Amniotic stem cell (primary cell): ENCODE measurements at places on chromosomes 3 and 15.

GRCh38 chr15:75193976-75194375 lies 7.7 kb upstream of the C15orf39 start:
- no peak for DNase-seq

- no peak for DNase-seq
Measured at GRCh38 chr3:127182848-127183714, 9.8 kb upstream of the PRR23E start.

DNA sequence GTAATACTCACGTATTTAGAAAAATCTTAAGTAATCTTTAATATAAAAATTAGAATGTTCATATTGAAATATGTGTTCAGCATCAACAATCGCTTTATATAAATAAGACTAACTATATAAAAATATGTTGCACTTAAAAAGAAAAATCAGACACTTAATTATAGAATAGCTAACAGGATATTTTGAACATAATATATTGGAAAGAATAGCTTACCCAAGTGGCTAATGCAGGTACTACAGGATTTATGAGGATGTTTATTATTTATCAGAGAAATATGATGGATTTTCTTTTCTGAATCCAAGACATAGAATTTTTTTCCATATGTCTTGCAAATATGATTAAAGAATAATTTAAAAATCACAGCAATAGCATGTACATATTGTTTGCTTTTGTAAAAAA lies 567.9 kb upstream of the GBE1 start:
- no peak for DNase-seq

DNA sequence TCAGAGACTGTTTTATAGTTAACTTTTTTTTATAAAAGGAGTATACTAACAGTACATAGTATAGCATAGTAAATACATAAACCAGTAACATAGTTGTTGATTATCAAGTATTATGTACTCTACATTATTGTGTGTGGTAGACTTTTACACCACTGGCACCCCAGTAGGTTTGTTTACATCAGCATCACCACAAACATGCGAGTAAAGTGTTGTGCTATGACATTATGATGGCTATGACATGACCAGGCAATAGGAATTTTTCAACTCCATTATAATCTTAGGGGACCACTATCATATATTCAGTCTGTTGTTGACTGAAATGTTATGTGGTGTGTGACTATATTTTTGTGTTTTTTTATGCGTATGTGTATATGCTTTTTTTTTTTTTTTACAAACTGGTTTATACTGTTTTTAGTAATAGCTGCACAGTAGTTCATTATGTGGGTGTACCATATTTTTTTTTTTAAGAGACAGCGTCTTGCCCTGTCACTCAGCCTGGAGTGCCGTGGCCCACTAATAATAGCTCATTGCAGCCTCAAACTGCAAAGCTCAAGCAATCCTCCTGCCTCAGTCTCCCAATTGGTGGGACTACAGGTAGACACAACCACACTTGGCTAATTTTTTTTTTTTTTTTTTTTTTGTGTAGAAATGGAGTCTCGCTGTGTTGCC lies 1.9 kb downstream of the CAPN7 start:
- DNase-seq, result no peak

DNA sequence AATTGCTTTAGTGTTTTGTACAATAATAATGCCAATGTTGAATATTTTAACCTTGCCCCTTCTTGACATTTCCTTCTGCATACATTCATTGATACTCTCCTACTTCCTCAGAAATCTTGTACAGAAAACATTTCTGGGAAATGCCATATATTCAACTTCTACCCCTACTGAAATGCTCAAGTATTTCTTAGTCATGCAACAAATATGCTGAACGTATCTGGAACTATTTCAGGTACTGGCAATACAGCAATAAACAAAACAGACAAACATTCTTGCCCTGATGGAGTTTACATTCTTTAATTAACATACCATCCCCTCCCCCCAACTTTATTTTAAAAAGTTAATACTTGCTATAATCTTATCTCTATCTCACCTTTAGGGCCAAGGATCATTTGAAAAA lies 147.2 kb downstream of the STAG1 start:
- no peak for DNase-seq

GRCh38 chr3:60920519-60920918 lies 330.7 kb downstream of the FHIT start:
- no peak for DNase-seq

GRCh38 chr15:71781179-71781964 lies 29.0 kb upstream of the NR2E3 start:
- no peak for DNase-seq

GRCh38 chr3:46908986-46909534 lies 31.5 kb downstream of the PTH1R start:
- no peak for DNase-seq

DNA sequence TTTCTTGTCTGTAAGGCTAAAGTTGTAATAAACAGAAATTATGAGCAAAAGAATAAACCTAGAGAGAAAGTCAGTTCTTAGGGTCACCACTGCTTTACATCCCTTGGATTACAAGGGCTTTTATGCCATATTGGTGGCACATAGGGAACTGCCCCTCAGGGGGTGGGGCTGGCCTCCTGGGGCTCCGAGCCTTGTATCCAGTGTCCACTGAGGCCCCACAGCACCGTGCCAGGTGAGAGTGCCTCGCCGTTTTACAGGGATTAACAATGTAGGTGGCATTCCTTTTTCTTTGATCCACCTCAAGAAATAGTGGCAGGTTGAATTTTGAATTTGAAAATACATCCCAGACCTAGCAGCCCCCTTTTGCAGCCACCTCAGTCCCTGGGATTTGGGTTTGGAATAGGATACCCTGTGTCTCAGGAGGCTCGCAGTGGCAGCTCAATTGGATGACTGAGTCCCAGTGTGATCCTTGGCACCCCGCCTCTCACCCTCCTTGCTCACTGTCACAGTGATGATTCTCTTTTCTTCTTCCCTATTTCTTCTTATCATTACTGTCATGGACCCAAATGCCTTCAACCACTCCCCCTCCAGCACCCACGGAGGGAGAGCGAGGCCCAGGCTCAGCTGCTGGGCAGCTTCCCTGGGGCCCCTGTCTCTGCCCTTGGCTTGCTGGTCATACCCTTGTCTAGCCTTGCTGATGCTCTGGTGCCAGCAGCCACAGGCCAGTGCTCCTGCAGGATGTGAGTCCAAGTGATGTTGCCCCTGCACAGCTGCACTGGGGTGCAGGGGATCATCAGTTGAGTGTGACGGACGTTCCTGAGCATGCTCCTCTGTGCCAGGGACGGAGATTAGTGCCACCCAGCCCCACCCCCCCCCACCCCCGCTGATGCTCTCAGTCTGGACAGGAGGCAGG lies 137.9 kb downstream of the DNAJB8 start:
- no peak for DNase-seq

GRCh38 chr15:49888323-49888693 lies 230.7 kb downstream of the ATP8B4 start:
- no peak for DNase-seq

DNA sequence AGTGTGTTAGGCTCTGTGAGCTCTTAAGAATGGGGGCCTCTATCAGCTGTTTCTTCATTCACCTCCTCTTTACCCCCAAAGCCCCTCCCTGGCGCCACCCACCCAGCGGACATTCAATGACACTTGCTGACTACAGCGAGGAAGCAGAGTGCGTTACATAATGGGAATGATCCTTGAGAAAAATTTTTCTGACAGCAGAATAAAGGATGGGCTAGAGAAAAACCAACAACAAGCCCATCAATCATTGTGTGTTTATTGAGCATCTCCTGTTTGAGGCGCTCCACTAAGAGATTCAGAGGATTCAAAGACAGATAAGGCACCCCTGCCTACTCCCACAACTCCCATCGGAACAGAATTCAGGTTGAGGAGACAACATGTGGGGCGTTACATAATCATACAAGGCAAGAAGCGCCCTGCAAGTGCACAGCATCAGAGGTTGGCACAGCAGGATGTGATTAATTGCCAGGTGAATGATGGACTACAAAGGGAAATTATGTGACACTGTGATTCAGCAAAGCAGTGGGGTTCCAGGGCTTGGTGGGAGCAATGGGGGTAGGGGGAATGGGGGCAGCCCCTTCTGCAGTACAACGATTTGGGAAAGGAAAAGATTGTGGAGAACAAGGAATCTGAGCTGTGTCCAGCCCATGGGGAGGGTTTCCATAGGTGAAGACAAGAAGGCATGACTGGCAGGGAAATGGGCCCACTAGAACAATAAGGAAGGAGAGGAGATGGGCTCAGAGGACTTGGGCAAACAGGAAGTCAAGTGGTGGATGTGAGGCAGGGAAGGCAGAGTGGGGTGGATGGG lies 141.3 kb upstream of the ATP2B2 start:
- no peak for DNase-seq

DNA sequence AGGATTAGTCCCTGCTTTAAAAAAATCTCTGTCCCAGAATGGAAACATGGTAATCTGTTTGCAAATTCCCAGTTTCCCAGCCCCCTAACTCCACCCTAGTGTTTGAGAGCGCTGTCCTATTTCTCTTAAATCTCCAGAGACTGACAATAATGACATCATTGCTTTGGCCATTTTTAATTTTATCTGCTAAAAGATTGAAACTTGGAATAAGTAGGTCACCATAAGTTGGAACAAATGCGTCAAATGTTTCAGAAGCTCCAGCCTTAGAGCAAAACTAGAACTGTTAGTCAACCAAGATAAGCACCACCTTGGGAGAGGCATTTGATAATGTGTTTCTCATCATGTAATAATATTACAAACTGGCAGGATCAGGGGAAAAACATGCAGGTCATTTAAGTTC lies 25.7 kb upstream of the MB21D2 start:
- no peak for DNase-seq

DNA sequence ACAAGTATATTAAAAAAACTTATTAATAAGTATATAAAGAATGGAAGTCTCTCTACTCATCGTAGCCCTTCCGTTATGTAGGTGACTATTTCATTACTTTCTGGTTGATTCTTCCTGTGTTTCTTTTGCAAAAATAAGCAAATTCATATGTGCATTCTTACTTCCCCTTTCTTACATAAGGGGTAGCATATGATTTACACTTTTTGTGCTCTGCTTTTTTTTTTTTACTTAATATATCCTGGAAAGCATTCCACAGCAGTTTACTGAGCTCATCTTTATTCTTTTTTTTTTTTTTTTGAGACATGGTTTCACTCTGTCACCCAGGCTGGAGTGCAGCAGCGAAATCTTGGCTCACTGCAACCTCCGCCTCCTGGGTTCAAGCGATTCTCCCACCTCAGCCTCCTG lies 12.9 kb downstream of the SCAMP5 start:
- DNase-seq, result no peak

DNA sequence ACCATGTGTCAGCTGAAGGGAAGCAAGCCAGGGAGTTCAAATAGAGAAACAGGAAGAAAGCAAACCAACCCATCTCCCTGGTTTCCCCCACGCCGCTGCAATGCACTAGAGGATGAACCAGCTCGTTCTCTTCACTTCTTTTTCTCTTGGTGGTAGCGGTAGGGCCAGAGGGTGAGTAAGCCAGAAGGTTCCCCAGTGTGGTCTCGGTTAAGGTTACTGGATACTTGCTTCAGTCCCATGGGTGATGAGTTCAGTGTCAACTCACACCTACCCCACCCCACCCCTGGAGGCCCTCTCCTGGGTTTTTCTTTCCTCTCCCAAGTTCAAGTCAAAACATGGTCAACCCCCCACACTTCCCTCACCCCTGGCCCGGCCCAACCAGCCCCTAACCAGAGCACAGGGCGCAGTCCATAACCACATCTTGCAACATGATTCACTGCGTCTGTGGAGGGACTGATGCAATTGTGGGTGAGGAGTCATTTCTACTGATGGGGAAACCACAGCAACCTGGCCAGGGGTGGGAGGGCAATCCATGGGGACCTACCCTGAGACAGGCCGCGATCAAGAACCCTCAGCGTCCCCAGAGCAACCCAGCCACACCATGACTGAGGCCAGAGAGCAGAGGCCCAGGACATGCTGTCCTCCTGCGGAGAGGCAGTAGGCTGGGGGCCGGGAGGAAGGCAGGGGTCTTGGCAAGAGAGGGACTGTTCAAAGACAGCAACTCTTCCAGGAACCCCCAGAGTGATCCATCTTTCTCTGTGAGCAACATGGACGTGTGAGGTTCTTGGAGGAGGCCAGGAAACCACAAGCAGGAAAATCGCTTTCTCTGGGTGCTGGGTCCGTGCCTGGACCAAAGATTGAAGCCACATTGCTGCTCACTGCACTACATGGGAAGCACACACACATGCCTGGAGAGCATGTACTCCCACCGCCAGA lies 276.6 kb downstream of the UACA start:
- no peak for DNase-seq

- DNase-seq, result no peak
Measured at GRCh38 chr15:58146749-58147148, 8.6 kb downstream of the AQP9 start.
